ENCODE measurements at places on chromosomes 2 and 18.

DNA sequence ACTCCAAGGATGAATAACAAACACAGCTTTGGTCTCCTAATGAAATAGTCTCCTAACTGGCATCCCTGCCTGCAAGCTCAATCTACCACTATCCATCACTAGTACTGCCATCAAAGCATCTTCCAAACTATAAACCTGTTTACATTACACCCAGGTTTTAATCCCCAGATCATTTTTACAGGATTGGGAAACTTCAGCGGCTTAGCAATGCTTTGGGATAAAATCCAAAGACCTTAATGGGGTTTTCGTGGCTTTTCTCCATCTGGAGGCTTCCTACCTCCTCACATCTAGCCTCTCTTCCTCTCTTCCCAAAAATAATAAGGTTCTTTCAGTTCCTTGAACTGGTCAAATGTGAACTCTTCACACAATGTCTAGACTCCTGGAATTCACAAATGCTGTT is 92.2 kb upstream of the SETBP1 start:
- DNase-seq: no peak

DNA sequence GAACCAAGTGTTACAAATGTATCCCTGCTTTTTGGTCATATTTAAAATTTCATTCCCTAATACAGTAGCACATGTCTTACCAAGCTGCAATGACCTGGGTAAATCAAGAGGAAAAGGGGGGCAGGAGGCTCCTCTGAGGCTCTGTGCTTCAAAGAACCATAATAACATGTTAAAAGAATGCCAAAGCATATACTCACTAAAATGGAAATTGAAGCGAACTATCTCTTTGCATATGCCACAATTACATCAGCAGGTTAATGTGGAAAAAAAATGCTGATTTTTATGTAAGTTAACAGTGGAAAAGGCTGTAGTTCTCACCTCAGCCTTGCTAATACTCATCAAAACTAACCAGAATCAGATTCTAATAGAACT is 37.5 kb upstream of the NCKAP5 start:
- no peak for DNase-seq

GRCh38 chr2:132632000-132632649 is 37.9 kb downstream of the LYPD1 start:
- no peak for DNase-seq

GRCh38 chr2:66344087-66344663 is 90.8 kb upstream of the MEIS1 start:
- no peak for DNase-seq

DNA sequence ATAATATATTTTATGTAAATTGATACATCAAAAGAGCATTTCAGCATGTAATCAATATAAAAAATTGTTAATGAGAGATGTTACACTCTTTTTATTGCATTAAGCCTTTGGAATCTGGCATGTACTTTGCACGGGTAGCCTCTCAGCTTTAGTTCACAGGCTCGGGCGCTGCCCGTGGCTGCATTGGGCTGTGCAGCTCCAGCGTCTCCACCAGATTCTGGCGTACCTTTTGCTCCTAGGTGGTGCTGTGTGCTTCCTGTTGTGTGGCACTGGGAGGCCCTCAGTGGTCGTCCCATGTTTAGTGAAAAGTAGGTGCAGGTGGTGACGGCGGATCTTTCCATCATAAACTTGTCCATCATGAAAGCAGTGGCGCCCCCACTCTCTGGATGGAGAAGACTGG is 24.4 kb downstream of the LRRFIP1 start:
- no peak for DNase-seq

- DNase-seq: no peak
Observed at GRCh38 chr2:200961674-200962073, 1.8 kb downstream of the ORC2 start.

- DNase-seq: no peak
Observed at GRCh38 chr2:215751200-215751910, 262.0 kb downstream of the MREG start.

- DNase-seq: no peak
Observed at GRCh38 chr2:26578581-26578980, 62.6 kb downstream of the CIB4 start.

- DNase-seq: no peak
Observed at GRCh38 chr2:160222546-160223283, 22.6 kb upstream of the ITGB6 start.

GRCh38 chr2:212546669-212547068 is 8.1 kb upstream of the ERBB4 start:
- DNase-seq: no peak

- peak; percentile 54 for DNase-seq
Observed at GRCh38 chr2:54570925-54571694, 115.0 kb downstream of the SPTBN1 start.

DNA sequence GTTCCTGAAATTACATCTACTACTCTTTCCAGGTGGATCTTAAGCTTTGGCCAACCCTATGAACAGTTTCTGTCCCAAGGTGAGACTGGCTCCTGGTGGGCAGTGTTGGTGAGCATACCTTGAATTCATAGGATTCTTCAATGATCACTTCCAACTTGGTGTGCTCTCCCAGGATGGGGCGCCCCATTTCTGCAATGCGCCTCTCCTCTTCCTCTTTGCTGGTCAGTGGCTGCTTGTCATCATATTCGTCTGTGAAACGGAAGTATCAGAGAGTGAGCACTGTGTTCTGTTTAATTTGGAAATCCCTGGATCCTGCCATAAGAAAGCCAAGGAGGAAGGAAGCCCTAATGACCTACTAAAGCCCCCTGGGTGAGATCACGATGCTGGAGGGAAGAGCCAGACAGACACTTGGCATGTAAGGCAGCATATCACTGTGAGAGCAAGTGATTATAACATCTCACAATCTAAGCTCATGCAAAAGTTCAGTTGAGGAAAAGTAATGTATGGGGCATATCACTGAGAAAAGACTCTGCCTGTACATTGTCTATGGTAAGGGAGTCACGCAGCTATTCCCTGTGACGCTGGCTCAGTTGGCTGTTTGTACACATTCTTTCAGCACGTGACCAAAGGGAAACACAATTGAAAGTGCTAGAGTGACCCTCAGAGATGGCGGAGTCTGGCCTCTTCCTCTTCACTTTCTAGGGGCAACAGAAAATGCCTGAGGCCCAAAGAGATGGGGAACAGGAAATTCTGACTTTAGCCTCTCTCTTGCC is 287.0 kb downstream of the SLC8A1 start:
- no peak for DNase-seq

- no peak for DNase-seq
Observed at GRCh38 chr18:38635709-38636430, 1070.3 kb upstream of the CELF4 start.

- no peak for DNase-seq
Observed at GRCh38 chr2:233037078-233037477, 4.6 kb downstream of the NEU2 start.

DNA sequence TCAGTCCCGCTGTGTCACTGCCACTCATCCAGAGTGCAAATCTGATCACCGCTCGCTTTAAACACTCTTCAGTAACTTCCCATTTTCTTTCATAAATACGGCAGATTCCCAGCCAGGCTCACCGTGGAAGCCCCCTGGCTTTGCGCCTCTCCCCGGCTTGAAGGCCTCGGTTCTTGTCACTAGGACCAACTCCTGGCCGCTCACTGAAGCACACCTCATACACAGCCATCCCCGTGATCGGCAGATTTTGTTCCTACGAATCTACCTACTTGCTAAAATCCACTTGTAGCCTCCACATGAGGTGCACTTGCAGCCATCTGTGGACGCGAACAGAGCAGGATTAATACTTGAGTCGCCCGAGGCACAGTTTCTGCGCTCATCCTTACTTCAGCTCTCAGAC is 462.4 kb upstream of the MYT1L start:
- DNase-seq: no peak

DNA sequence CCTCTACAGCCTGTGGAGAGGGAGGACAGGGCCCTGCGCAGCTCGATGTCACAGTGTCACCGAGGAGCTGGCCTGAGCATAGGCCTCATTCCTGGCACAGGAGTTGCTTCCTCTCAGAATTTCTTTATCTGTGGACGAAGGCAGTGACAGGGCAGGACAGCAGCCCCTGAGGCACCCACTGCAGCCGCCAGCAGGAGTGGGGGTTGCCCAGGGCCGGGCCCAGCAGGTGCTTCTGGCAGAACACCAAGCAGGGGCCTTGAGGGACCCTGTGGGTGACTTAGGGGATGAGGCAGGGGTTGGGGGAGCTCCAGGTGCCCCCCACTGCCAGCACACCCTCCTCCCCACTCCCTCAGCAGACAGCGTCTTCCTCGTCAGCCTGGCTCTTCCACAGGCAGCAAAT is 290.0 kb downstream of the PHLPP1 start:
- no peak for DNase-seq

DNA sequence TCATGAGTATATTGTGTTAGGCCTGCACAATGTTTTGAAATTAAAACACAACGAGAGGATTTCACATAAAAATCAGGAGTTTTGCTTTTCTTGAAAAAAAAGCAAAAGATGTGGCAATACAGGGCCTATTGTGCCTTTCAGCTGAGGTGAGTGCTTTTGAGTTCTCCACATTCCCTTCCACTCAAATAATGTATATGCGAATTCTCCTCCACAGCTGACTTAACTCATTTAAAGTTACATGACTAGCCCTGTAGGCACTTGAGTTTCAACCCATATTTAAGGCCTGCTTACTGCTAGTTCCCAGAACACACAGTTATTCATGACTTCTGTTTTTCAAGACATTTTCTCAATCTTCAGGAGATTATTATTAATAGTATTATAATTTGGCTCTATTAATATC is 353.1 kb downstream of the NUP35 start:
- DNase-seq: no peak

- no peak for DNase-seq
Observed at GRCh38 chr2:45085487-45085886, 76.2 kb upstream of the SIX2 start.

DNA sequence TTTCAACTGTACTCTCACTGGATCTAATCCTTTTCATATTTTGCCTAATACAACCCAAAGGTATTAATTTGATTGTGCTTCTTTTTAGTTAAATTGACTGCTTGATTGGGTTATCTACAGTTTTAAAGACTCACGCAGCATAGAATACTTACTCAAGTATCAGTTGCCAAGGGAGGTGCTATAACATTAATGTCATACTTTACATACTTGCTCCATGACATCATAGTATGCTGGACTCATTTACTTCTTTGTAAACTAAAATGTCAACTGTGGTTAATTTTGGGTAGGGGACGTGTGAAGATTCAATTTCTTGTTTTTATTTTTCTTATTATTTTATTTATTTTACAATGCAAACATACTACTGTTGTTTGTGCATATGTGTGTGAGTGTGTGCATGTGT is 716.2 kb upstream of the VRK2 start:
- DNase-seq: no peak

DNA sequence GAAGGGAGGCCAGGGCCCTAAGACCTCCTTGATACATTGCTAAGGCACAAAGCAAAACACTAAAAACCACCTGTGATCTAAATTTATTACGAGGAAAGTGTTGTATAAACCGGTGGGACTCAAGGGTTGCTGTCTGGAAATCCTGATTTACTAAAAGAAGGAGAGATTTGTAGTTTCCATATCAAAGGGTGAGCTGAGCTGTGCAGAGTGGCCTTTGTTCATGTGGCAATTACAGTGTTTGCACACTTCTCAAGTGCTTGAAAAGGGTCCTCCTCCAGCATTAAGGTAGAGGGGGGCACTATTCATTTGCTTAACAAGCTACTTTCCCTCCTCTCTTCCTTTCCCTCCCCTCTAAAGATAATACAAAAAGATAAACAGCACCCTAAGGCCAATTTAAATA is 30.5 kb upstream of the ITGA4 start:
- DNase-seq: no peak

DNA sequence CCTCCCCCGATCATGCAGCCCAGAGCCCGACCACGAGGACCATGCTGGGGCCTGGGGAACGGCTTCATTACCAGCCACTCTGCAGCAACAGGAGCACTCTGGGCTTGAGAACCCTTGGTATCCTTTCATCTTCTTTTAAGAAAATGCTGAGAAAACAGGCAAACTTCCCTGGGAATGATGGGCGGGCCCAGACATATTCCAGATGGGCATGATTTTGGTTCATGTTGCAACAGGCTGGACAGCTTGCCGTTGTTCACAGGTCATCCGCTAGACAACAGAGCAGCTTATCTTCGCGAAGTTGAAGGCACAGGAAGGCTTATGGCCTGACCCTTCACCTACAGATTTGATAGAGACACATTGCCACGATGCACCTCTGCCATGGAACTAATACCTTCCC is 121.0 kb downstream of the KLHL29 start:
- no peak for DNase-seq

DNA sequence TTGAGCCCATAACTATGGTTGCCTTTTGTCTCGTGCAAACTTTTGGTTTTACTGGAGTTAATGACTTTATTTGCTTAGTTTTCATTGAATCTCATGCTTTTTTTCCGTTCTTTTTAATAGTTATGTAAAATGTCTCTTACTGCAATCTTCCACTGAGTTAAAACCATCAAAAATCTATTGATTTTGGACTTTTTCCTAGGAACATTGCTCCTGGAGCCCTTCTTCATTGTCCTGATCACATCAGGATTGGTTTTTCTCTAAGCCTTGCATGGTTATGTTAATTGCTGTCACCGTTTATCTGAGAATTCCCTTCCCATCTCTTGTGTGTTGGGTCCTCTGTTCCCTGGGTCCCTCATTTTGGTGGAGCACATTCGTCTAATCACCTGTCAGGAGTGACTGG is 125.5 kb downstream of the PARD3B start:
- DNase-seq: no peak

DNA sequence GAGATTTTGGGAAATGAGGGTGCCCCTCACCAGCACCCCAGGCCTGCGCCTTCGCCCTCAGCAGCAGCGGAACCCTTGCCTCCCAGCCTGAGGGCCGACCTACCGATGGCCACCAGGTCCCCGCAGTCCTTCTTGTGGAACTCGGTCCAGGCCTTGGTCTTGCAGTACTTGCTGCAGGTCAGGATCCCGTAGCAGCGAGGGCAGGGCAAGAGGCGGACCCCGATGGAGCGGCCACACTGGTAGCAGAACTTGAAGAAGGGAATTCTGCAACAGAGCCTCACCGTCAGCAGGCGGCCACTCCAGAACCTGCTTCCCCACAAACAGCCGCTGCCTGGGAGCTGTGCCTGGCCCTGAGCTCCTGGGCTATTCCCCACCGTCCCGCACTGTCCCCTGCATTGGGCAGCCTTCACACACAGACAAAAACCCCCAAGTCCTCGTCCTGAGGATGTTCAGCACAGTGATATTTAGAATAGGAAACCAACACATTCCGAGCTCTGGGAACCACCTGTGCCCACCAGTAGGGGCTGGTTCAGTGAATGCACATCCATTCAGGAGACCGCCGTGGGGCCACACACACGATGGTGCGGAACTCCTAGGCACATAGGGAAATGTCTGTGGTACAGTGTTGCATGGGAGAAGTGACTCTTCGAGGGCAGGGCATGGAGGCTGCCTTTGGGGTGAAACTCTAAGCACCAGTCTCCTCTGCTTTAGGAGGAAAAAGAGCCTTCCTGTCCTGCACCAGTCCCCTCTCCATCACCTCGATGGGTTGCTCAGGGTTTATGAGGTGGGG is 45.6 kb downstream of the GPC1 start:
- no peak for DNase-seq

DNA sequence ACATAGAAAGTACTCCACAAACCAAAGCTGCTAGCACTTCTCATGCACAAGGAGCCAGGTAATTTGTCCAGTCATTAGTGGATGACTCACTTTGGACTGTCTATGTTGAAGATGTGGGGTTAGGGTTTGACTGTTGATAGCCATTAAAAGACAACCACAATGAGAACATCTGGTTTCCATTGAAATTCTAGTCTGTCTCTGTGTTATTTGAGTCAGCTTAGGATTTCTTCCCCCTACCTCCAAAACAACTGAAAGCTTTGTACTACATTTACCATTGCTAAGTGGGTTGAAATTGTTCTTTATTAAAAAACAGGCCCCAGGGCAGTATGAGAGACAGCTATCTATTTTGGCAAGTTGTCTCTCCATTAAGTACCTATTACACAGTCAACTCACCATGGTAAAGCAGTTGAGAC is 50.2 kb upstream of the ANKRD44 start:
- DNase-seq: no peak

All from CD14-positive monocyte (primary cell).